Stimulated activated CD8-positive, alpha-beta memory T cell treated with anti-CD3 and anti-CD28 coated beads, Interleukin-4, amount 100 ng/mL, for 1 hour (primary cell): ENCODE measurements at places on chromosomes 7 and 10.
A peak's percentile ranks its signal among the peaks of the same experiment; 100 is the strongest.

DNA sequence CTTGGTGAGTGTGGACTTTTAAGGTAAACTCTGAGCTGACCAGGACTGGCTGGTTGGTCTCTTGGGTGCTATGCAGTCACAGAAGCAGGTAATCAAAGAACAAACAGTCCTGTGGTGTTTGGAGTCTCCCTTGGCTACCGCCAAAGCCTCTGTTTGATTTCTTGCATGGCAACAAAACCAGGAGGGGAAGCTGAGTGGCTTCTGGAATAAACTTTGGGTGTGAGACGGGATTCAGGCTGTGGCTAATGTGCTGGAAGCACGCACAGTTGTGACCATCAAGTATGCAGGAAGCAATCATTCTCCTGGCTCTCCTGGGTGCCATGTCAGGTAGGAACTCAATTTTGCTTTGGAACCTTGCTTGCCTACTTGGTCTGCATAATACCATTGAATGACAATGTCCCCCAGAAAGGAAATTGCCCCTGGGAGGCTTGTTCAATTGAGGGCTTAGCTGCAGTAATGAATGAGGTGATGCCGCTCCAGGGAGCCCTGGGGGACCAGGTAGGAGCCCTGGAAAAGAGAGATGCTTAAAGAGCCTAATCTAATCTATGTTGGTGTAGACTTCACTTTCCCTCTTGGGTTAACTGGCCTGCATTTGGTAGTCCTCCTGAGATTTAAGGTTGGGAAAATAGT is at the start of gene CDHR3:
Gene CDHR3, plus strand, starts transcription at position 227 of the 630 bp plus-strand sequence. Its CDS starts 55 bp downstream, at position 282.
- DNase-seq, result no peak

DNA sequence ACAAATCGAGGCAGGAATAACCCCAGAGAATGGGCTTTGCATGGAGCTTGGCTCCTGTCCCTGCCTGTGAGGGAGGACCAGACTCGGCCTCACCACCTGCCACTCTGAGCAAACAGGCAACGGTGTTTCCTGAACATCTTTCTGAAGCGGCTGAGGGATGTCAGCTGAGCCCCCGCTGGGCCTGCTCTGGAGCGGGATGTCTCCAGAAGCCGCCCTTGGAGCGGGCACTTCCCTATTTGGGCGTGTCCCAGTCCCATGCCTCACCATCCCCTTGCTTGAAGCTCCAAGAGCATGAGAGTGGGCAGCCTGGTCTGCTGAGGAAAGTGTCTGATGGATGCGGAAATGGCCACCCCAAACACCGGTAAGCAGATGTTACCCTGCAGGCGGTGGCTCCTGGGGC is 10.2 kb downstream of the ALKBH4 start:
- DNase-seq, result no peak

GRCh38 chr10:70253878-70254765 is 20.9 kb upstream of the PPA1 start:
- DNase-seq, result no peak

DNA sequence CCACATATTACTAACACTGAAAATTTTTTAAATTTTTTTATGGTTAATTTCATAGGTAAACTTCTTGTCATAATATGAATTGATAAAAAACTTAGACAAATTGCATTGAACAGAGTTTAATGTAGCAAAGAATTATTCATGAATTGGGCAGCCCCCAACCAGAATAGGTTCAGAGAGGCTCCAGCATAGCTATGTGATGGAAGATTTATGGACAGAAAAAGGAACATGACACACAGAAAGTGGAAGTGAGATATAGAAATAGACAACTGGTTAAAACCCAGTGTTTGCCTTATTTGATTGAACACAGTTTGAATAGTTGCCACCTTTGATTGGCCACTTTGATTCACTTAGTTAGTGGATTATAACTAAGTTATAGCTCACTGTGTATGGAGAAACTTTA is 87.2 kb downstream of the AHR start:
- DNase-seq, result no peak

DNA sequence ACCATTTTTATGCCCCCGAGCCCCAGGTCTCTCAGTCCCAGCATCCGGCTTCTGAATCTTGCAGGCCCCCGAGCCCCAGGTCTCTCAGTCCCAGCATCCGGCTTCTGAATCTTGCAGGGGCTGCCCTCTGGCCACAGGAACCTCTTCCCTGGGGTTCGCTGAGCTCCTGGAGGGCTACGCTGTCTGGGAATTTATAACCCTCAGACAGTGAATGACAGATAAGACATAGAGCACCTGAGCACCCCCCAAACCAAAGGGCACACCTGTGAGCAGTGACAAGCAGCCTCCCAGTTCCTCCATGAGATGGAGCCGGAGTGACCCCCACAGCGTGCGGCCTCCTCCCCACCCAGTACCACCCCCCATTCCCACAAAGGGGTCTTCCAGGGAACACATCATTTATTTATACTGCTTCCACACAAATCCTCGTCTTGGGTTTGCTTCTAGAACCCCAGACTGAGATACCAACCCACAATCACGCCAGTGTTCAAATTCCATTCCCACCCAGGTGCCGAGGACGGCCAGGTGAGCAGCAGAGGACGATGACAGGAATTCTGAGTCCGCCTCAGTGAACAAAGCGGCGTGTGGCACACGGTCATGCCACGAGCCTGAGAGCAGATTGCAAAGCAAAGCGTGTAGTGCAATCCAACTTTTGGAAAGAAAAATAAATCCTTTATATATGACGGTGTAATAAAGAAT is 57.7 kb upstream of the FAM20C start:
- DNase-seq, result no peak

DNA sequence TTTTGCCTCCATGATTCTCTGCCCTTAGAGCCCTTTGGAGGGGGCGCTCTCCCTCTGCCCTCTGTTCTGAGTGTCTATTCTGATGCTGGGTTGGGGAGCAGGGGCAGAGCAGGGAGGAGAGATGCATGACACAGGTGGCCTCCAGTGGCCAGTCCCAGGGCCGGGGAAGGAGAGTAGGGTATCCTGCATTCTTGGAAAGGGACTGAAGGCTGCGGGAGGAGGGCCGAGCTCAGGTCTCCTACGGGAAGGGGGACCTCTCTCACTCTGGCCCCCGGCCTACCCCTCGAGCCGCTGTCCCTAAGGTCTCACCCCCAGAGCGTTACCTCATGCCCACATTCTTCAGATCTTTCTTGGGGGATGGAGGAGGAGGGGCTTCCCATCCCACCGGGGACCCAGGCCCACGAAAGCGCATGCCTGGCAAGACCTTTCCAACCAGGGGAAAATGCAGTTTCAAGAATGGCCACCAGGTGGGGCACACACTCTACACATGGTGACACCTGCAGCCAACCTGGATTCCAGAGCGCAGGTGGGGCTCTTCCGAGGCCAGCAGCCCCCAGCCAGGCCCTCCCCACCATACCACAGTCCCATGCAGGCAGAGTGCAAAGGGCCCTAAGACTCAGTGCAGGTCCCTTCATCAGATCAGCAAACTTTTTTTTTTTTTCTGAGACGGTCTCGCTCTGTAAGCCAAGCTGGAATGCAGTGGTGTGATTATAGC is 86.4 kb downstream of the MYL10 start:
- peak; percentile 66 for DNase-seq

DNA sequence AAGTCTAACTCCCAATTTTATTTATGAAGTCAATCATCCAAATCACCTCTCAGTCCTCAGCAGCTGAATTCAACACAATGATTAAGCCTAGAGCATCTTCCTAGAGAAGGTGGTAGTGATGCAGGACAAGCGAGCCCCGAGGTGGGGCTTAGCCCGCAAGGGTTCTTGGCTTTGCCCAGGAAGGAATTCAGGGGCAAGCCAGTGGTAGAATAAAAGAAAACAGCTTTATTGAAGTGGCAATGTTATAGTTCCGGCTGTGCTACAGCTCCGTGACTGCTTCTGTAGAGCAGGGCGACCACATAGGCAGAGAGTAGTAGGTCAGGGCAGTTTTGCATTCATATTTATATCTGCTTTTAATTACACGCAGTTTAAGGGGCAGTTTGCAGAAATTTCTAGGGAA is 18.1 kb downstream of the IL2RA start:
- no peak for DNase-seq

- no peak for DNase-seq
Observed at GRCh38 chr7:48424731-48425130, 253.5 kb downstream of the ABCA13 start.

DNA sequence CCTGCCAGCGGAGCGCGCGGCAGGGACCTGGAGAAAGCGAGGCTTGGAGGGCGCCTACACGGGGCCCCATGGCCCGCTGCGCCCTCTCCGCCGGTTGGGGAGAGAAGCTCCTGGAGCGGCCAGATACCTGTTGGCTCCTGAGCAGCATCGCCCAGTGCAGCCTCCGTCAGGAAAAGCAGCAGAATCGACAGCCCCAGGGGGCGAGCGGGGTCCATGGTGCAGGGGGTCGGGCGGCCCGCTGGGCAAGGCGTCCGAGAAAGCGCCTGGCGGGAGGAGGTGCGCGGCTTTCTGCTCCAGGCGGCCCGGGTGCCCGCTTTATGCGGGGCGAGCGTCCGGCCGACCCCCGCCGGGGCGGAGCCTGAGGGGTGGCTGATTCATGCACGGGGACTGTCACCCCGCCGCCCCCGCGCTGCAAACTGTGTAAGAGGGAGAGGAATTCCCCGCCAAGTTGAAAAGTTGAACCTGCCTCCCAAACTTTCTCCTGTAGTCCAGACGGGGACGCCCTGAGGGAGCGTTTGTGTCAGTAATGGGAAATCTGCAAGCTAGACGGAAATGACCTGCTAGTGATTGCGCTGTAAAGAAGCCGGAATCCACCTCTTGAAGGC is at the start of gene TFPI2:
Gene TFPI2, minus strand, starts transcription at position 290 of the 605 bp plus-strand sequence. Its CDS starts 75 bp downstream, at position 215.
- DNase-seq, result no peak

DNA sequence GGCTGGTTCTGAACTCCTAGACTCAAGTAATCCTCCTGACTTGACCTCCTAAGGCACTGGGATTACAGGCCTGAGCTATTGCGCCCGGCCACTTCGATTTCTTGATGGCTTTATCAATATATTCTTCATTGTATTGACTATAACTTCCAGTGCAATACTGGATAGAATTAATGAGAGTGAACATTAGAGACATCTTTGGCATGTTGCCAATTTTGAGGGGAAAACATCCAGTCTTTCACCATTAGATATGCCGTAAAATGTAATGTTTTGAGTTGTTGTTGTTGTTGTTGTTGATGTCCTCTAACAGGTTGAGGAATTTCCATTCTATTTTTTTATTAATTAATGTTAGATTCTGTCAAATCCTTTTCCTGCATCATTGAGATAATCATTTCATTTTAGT is 578.9 kb downstream of the ZWINT start:
- DNase-seq, result no peak

DNA sequence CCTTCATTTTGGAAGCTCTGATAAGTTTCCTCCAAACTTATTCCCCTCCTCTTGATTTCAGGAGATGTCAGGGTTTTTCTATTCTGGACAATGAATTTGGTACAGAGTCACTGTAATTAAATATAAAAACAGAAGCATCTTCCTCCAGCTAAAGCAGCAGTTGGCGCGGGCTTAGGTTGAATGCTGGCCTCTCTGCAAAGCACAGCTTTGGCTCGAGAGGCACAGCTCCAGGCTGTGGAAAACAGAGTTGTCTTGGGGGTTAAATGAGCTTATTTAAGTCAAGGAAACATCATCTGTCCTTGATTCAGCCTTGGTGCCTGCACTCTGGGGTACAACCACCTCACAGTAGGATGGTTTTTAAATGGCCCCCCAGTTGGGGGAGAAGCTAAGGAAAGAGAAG is 35.0 kb upstream of the PDCD4 start:
- DNase-seq, result no peak

- no peak for DNase-seq
Observed at GRCh38 chr10:68816796-68817412, 10.4 kb upstream of the STOX1 start.

DNA sequence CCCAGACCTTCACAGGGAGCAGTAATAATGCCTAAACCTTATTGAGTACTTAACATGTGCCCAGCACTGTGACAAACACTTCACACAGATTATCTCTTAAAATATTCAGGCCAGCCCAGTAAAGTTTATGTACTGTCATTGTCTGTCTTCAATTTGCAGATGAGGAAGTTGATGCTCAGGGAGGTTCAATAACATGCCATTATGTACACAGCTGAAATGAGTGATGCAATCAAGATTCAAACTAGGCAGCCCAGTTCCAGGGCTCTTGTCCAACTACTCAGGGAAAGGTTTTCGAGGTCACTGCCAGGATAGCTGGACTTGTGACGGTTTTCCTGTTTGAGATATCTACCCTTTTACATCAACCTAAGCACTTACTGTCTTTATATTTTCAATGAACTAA is 56.1 kb downstream of the AUTS2 start:
- no peak for DNase-seq
